Activated CD4-positive, CD25-positive, alpha-beta regulatory T cell treated with anti-CD3 and anti-CD28 coated beads, Interleukin-2, amount 50 U/mL, for 16 hours (primary cell): ENCODE measurements at places on chromosomes 5 and 9.

DNA sequence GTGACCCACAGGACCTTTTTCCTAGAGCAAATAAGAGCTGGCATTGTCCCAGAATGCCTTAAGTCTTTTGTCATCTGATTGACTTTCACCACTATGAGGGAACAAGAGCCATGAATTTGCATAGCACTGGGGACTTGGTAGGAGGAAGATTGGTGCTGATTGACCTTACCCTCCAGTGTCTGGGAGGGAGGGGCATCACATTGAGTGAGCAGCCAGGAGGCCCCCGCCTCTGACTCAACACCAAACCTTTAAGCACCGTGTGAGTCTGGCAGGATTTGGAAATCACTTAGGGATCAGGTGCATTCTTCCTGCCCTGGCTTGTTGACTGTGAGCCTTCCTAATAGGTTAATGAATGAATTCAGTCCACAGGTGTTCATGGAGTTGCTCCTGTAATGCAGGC is 40.7 kb downstream of the WNK2 start:
- no peak for DNase-seq

GRCh38 chr5:178196281-178196812 is 8.0 kb upstream of the HNRNPAB start:
- DNase-seq, result no peak

GRCh38 chr5:1474866-1475543 is 29.8 kb upstream of the SLC6A3 start:
- no peak for DNase-seq

GRCh38 chr5:32030222-32030621 is 143.9 kb downstream of the GOLPH3 start:
- no peak for DNase-seq

- no peak for DNase-seq
Measured at GRCh38 chr9:21381448-21382339, 3.5 kb downstream of the IFNA2 start.

DNA sequence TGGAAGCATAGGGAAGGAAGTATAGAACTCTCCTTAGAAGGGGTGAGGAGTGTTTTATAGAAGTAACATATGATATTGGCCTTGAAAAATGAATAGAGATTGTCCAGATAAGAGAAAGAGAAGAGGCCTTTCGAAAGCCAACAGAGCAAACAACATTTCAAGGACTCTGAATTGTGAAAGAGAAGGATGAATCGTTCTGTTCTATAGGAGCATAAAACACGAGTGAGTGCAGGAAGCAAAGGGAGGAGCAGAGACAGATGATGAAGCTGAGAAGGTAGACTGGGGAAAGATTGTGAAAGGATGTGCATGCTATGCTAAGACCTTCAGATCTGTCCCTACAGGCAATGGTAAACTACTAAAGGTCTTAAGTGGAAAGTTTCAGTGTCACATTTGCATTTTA is 271.0 kb downstream of the TMEM161B start:
- DNase-seq, result no peak

GRCh38 chr9:6142799-6143454 is 72.7 kb upstream of the IL33 start:
- no peak for DNase-seq

DNA sequence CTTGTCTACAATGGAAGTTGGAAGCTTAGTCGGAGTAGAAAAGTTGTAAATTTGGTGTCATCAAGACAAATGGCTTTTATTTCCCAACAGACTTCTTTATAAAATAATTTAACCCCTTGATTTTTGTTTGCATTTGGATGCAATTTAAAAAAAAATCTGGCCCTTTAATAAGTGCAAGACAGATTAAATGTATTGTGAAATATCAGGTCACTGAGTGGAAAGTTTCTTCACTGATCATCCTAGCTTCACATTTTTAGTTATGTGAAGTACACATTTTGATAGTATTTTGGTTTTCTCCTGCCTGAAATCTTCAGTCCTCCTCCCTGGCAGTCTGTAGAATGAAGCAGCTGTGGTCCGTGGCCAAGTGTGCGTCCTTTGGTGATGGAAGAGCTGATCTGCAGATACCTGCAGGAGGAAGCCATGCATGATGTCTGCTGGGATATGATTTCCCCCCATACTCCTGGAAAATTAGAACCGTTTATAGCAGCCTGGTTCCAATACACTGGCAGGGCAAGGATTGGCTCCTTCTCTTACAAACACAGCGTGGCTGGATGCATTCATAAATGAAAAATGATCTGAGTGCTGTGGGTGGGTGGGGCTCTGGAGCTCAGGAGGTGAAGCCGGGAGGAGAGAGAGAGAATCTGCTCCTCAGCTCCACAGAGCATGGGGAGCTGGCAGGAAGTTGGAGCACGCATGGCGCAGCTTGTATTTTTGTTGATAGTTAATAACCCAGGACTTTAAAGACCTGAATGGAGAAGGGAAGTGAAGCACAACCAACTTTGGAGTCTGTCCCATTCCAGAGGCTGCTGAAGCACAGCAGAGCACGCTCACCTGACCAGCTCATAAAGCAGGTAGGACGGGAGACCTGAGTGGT is 238.4 kb downstream of the GOLPH3 start:
- DNase-seq, result no peak

GRCh38 chr9:6610073-6610472 is 35.5 kb downstream of the GLDC start:
- no peak for DNase-seq

DNA sequence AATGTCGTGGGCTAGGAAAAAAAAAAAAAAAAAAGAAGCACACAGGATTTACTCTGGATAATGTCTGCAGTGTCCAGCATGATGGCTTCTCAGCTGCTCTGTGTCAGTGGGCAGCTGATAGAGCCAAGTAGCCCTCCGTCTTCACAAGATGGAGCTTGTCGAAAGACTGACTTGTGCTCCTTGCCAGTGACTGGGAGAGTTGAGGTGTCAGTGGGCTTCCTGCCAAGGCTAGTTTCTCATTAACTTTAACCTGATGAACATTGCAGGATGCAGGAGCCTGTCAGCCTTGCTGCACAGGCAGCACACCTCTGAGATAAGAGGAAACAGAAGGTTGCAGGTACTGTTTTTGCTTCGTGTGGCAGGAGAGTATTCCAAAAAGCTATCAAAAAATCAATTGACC is 171.4 kb upstream of the SGCD start:
- DNase-seq, result no peak

- DNase-seq, result no peak
Measured at GRCh38 chr5:1448511-1449011, 3.3 kb upstream of the SLC6A3 start.

- DNase-seq, result no peak
Measured at GRCh38 chr5:176188506-176189193, 49.6 kb upstream of the SIMC1 start.

GRCh38 chr5:149177911-149178565 is 36.7 kb downstream of the ABLIM3 start:
- no peak for DNase-seq

GRCh38 chr5:170445936-170446335 is 56.8 kb upstream of the KCNMB1 start:
- DNase-seq, result no peak

- DNase-seq, result no peak
Measured at GRCh38 chr5:20524991-20525529, 537.1 kb upstream of the CDH18 start.

- no peak for DNase-seq
Measured at GRCh38 chr9:134811673-134812342, 68.8 kb upstream of the FCN2 start.

DNA sequence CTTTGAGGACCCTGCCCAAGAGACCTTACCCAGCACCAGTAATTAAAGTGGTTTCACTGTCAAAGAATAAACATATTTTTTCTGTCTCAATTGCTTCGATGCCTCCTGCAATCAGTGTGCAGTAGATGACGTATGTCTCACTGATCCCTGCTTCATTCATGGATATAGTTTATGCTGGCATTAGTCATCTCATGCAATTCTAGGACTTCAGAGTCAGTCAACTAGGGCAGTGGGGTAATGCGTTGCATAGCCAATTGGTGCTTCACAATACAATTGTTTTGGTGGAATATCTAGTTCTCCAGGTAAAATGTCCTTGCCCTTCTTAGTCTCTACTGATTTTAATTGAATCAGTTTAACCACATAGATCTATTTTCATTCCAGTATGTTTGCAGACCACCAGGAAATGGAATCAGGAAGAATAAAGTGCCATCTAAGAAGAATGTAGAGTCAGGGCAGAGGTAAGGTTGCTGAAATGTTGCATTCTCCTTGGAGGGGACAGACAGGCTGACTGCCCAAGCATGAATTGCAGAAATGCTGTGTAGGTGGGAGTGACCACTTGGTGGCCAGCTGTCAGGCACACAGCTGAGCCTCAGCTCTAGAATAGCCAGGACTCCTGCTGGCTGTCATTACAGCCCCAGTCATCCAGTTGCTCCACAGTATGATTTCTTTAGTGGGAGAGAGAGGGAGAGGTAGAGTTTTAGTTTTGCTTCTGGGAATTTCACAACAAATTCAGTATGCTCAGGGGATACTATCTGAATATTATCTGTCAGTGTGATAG is 73.5 kb upstream of the MEGF10 start:
- no peak for DNase-seq

- DNase-seq, result no peak
Measured at GRCh38 chr5:35436400-35437057, 181.1 kb upstream of the SPEF2 start.

- no peak for DNase-seq
Measured at GRCh38 chr5:56594792-56595191, 220.6 kb upstream of the MAP3K1 start.

DNA sequence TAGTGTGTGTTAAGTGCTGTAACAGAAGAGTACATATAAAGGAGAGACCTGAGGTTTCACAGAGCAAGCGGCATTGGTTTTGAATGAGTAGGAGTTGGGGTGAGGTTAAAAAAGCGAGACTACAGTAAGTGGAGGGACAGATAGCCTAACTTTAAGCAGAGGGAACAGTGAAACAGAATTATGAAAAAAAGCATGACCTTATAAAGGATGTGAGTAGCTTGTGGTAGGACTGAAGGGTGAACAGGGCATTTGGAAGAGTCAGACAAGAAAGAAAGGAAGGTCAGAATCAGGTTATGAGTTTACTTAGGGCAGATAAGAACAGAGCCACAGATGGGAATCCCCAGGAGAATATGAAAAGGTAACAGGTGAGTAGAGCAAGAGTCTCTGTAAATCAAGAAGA is 22.5 kb downstream of the MSANTD3 start:
- no peak for DNase-seq

- DNase-seq, result no peak
Measured at GRCh38 chr9:122106576-122106975, 13.5 kb upstream of the TTLL11 start.

- DNase-seq, result no peak
Measured at GRCh38 chr9:130259044-130259443, 6.5 kb upstream of the HMCN2 start.

- no peak for DNase-seq
Measured at GRCh38 chr9:131851414-131851813, 111.5 kb upstream of the RAPGEF1 start.

GRCh38 chr5:151110992-151111391 is 30.2 kb upstream of the TNIP1 start:
- no peak for DNase-seq

DNA sequence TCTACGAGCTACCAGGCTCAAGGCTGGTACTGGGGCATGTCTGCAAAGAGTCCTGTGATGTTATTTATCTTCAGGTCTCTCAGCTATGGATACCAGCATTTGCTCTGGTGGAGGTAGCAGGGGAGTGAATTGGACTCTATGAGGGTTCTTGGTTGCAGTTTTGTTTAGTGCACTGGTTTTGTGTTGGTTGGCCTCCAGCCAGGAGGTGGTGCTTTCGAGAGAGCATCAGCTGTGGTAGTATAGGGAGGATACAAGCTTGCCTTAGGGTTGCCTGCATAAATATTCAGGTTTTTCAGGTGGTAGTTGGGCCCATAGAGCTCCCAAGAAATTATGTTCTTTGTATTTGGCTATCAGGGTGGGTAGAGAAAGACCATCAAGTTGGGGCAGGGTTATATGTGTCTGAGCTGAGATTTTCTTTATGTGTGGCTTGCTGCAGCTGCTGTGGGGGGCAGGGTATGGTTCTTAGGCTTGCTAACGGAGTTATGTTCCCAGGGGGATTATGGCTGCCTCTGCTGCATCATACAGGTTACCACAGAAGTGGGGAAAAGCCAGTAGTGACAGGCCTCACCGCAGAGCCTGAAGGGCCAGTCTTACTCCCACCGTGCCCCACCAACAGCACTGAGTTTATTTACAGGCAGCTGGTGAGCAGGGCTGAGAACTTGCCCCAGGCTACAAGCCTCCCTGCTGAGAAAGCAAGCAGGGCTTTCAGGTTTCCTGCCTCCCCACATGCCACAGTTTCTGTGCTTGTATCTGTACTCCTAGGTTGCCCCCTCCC is 9.7 kb upstream of the RIOK2 start:
- DNase-seq, result no peak

GRCh38 chr5:91595424-91595823 is 212.3 kb upstream of the ARRDC3 start:
- DNase-seq, result no peak

DNA sequence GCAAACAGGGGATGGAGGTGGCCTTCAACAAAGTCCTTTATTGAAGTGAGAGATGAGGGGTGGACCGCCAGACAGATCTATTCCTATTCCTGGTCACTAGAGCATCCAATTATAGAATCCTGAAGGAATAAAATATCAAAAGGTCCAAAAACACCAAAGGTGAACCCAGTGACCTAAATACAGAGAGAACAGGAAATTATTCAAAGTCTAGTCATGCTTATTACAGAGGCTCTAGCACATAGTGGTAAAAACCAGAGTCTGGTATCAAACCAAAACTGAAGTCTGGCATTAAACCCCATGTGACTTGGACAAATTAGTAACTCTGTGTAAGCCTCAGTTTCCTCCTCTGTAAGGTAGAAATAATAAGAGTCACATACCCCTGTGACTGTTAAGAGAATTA is 100.5 kb upstream of the SNX2 start:
- no peak for DNase-seq

DNA sequence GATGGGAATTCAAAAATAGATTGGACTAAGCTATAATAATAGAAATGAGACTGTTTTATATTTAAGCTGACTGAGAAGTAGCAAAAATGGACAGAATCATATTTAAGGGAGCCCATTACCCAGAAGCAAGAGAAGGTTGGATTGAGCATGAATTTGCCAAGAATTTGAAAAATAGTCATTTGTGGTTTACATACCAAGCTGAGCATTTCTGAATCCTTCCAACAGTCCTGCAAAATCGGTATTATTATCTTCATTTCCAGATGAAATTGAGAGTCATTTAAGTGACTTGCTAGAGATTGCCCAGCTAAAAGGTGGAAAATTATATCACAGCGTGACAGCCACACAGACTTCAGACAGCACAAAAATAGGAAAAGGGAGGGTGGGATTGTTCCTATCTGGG is 48.4 kb downstream of the TNFSF15 start:
- no peak for DNase-seq

DNA sequence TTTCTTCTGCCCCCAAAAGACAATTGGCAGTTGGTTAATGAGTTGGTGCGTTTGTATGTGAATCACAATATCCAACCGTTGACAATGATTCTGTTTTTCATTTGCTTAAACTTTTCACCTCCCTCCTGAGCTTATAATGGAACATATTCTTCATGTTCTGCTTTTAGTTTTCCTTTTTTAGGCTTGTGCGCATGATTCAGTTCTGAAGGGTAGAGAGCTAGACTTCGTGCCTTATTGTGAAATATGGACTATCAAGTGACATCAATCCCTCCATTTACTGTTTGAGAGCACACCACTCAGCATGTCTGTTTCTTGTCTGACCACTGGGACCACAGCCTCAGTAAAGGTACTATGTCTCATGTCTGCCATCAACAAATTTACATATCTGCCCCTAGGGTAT is 30.5 kb upstream of the LPAR1 start:
- DNase-seq, result no peak

GRCh38 chr9:112166176-112167140 is 8.6 kb downstream of the SUSD1 start:
- DNase-seq, result no peak
